ENCODE measurements at places on chromosomes 7 and 10. TPM values are rescaled to one million over a fixed set of nuclear protein-coding genes. Genes with fewer than 3 reads are reported as not detected.
A peak's percentile ranks its signal among the peaks of the same experiment; 100 is the strongest.

DNA sequence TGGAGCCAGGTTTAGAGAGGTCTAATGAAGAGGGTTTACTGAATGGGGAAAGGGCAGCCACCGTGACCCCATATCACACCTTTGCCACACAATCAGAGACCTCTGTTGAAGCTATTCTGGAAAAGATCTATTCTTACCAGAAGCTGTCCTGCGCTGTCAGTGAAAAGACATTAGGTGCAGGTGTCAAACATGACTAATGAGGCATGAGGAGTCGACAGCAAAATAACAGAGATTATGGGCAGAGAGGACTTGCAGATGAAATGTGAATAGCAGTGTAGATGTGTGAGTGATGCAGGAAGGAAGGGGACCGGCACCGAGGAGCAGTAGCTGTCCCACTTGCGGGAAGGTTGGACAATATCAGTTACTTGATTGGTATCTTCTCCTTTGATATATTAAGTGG, 627.7 kb upstream of the GALNT17 start:
- H3K27ac ChIP-seq, result no peak overlapping the region
- peaks cover 16% of the 10 kb centered on the region for H3K27me3 ChIP-seq
- no peak for DNase-seq
- no peaks in the 10 kb centered on the region for H3K36me3 ChIP-seq

DNA sequence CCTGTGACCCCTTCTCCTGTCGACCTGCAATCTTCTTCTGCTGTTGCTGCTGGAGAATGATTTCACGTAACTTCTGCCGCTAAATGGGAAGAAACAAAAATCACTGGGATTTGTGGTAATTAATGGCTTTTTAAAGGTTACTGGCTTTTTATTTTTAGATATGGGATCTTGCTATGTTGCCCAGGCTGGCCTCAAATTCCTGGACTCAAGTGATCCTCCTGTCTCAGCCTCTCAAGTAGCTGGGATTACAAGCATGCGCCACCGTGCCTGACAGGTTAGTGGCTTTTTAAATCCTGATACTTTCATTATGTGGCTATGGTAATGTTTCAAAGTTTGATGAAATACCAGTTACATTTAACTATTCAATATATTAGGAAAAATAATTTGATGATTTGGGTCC, 154.6 kb downstream of the GALNT11 start:
- no peak overlapping the region for H3K4me3 ChIP-seq
- no peak for DNase-seq
- H3K27ac ChIP-seq, result no peak overlapping the region
- no peaks in the 10 kb centered on the region for H3K27me3 ChIP-seq
- peaks cover 15% of the 10 kb centered on the region for H3K36me3 ChIP-seq

Gene AIMP2
- 73.8 TPM for total RNA-seq

Gene CHST15
- total RNA-seq, result 23.8 TPM

Gene COL28A1
- total RNA-seq, result 0.83 TPM

DNA sequence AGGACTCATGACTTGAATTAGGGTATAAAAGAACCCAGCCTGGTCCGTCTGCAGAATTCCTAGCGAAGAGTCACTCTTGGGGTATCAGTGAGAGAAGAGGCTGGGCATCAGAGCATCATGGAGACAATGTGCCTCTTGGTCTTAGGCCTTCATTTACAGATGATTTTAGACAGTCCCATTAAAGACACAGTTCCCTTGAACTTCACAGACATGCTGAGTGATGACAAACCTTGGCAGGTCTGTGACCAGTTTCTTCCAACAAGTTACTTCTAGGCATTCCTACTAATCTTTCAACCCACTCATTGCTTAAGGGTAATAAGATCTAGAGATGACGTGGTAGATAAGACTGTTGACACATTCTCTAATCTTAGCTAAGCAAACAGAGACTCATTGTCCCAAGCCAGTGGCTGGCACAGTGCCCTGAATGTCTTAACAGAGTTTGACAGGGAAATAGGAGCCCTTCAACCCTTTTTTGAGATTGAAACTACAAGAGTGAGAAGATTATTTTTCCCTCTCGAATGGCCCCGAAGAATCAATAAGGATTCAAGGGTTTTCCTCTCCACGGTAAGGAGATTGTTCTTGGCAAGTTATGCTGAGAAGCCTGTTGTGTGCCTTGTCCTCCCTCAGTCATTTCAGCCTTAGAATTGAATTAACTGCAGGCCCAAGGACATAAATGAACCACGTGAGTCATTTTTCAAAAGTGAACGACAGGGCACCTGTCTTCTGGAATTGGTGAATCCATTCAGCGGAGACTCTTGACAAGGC, 281.1 kb downstream of the CCDC3 start:
- H3K27me3 ChIP-seq, result no peaks in the 10 kb centered on the region
- DNase-seq, result peak; percentile 97
- H3K4me3 ChIP-seq, result peak overlapping the region; percentile 19
- H3K4me1 ChIP-seq, result peaks cover 35% of the 10 kb centered on the region
- peak overlapping the region; percentile 66 for H3K27ac ChIP-seq

Gene ZKSCAN1
- 70.3 TPM for total RNA-seq

Gene TSPAN33
- 5.8 TPM for total RNA-seq

DNA sequence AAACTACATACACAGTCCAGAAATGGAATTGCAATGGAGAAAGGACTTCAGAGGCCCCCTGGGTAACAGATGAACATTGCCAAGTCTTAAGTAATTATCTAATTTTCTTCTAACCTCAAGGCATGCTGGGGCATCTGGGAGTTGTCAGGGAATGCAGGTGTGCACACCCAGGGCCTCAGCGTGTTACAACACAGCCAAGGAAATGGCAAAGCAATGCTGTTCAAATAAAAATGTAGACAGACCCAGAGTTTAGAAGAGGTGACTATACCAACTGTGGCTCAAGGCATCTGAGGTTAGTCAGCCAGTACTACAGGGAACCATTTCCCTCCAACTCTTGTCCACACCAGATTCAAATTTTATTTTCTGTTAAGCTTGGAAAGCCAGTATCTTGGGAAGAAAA, 73.6 kb downstream of the CCDC3 start:
- H3K27me3 ChIP-seq, result peaks cover 37% of the 10 kb centered on the region
- no peak overlapping the region for H3K4me3 ChIP-seq
- no peak overlapping the region for H3K27ac ChIP-seq

- H3K36me3 ChIP-seq, result peaks cover 6% of the 10 kb centered on the region
- H3K4me3 ChIP-seq, result no peak overlapping the region
- no peaks in the 10 kb centered on the region for H3K4me1 ChIP-seq
- no peaks in the 10 kb centered on the region for H3K27me3 ChIP-seq
These were observed 10.3 kb upstream of the DNAAF5 start for GRCh38 chr7:716222-716621.

DNA sequence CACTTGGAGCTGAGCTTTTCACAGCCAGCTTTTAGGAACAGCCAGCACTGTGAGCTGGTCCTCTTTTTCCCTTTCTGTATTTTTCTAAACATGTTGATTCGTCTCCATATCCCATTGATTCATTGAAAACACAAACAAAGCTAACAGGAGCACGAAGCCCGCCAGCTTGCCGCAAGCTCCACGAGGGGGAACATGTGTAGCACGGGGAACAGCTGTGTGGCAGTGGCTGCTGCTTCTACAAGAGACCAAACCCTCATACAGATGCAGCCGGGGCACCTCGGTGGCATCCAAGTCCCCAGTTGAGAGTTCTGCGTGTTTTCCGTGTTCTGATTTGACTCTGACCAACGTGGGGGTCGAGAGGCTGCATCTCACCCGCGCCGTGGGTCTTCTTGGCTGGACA, 80.8 kb upstream of the SH2B2 start:
- H3K4me3 ChIP-seq, result no peak overlapping the region
- H3K36me3 ChIP-seq, result no peaks in the 10 kb centered on the region
- DNase-seq, result no peak
- H3K4me1 ChIP-seq, result no peaks in the 10 kb centered on the region
- no peaks in the 10 kb centered on the region for H3K27me3 ChIP-seq
- no peak overlapping the region for H3K27ac ChIP-seq

GRCh38 chr7:79300573-79300972, 152.9 kb downstream of the MAGI2 start:
- no peak for DNase-seq
- H3K36me3 ChIP-seq, result no peaks in the 10 kb centered on the region
- no peak overlapping the region for H3K4me3 ChIP-seq

Gene HTR5A
- not detected for total RNA-seq

DNA sequence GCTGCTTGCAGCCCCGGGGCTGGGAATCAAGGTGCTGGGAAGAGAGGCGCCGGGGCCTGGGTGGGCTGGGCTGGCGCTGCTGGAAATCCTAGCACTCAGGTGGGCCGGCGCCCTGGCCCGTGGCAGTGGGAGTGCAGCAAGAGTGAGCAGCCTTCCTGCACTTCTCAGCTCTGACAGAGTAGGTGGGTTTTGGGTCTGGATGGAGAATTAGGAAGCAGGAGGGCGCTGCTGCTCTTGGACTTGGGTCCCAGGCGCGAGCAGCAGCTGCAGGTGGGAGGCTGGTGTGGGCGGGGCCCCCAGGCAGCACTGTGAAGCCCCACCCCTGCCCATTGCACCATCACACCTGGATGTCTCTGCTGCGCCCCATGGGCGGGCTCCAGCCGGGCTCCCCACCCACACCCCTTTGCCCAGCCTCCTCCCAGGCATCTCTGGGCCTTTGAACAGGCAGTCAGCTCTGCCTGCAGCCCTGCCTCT, 6.0 kb downstream of the BRI3 start:
- no peak overlapping the region for H3K4me3 ChIP-seq
- peak; percentile 77 for DNase-seq
- H3K4me1 ChIP-seq, result peaks cover 54% of the 10 kb centered on the region
- H3K27ac ChIP-seq, result peak overlapping the region; percentile 97
- H3K27me3 ChIP-seq, result no peaks in the 10 kb centered on the region

Gene CRPPA
- total RNA-seq, result 8.0 TPM

DNA sequence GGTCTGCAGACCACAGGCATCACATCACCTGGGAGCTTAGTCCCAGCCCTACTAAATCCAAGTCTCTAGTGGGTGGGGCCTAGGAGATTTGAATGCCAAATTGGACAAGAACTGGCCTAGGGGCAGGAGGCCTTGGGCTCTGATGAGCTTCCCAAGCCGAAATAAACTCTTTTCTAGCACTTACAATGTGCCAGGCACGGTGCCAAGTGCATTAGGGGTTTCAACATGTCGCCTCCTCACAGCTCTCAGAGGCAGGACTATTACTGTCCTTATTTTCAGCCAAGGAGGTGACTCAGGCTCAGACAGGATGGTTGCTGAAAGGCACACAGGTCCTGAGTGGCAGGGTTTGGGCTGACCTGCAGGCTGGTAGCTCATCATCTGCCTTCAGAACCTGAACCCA, 9.2 kb upstream of the CPA1 start:
- peaks cover 21% of the 10 kb centered on the region for H3K4me1 ChIP-seq
- H3K27ac ChIP-seq, result no peak overlapping the region
- H3K36me3 ChIP-seq, result no peaks in the 10 kb centered on the region
- no peak overlapping the region for H3K4me3 ChIP-seq
- no peak for DNase-seq

DNA sequence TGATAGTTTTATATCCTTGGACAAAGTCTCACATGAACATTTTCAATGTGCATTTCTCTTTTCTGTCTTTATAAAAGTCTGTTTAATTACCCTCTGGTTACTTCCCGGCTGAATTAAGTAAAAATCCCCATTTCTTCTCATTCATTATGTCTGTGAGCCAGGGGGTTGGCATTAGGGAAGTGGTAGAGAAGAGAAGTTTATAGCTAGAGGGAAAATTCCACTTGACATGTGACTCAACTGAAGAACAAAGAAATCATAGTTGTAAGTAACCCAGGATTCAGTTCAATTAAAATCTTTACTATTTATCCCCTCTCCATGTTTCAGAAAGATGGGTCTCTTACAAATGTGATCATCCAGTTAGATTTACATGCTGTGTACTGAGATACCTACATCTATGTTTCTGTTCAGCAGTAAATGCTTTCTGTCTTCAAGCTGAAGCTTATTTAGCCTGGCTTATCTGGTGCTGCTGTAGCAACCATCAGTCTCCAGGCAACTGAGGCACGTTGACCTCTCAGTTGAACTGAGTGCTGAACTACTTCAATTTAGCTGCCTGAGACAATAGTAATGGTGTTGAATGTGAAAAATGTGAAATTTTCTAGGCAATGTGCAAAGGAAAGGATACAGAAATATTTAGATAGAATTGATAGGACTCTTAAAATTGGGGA, 181.6 kb downstream of the MLLT10 start:
- no peak overlapping the region for H3K4me3 ChIP-seq
- peak overlapping the region; percentile 20 for H3K27ac ChIP-seq
- no peaks in the 10 kb centered on the region for H3K36me3 ChIP-seq
- no peak for DNase-seq
- H3K4me1 ChIP-seq, result peaks cover 12% of the 10 kb centered on the region
- H3K27me3 ChIP-seq, result no peaks in the 10 kb centered on the region

DNA sequence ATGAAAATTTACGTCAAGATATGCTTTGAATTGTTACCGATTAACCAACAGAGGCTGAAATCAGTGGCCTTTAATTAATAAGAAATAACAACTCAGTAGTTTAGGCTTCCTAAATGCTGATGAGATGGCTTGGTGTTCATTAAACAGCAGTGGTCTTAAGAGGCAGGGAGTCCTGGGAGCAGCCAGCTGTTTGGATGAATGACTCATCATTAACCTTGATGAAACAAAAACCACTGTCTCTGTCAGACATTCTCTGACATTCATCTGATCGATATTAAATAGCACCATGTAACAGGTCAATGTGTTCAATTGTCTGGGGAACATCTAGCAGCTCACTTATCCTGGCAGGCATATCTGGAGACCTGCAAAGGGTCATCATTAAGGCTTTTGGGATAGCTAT, 234.2 kb upstream of the LRRN3 start:
- no peaks in the 10 kb centered on the region for H3K36me3 ChIP-seq
- no peaks in the 10 kb centered on the region for H3K27me3 ChIP-seq
- no peak overlapping the region for H3K4me3 ChIP-seq
- no peak overlapping the region for H3K27ac ChIP-seq

Gene MOGAT3
- total RNA-seq, result not detected

DNA sequence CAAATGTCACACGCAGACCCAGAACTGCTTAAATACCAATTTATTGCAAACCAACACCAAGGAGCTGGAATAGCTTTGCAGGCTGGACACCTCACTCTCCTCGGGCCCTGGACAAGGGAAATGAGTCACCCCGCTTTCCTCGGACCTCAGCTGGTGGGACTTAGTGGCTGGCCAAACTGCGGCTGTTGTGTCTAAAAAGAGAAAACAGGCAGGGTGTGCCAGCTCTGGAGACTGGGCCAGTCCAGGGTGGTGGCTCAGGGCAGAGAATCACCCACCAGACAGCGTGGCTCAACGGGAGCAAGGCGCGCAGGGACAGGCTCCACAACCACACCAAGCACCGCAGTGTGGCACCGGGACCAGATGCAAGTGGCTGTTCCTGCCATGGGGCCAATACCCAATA, 58.2 kb upstream of the CAMK2B start:
- no peaks in the 10 kb centered on the region for H3K27me3 ChIP-seq
- H3K27ac ChIP-seq, result no peak overlapping the region
- H3K36me3 ChIP-seq, result 0 out of 2 replicates have a peak, but pooled peaks cover 10% of the 10 kb centered on the region

GRCh38 chr10:56258378-56258777, 102.7 kb downstream of the ZWINT start:
- H3K36me3 ChIP-seq, result no peaks in the 10 kb centered on the region
- H3K27ac ChIP-seq, result no peak overlapping the region
- H3K4me1 ChIP-seq, result no peaks in the 10 kb centered on the region

Measured in PC-9 (cell line).